RPMI8226 (cell line): ENCODE measurements at places on chromosomes 2 and 18.

DNA sequence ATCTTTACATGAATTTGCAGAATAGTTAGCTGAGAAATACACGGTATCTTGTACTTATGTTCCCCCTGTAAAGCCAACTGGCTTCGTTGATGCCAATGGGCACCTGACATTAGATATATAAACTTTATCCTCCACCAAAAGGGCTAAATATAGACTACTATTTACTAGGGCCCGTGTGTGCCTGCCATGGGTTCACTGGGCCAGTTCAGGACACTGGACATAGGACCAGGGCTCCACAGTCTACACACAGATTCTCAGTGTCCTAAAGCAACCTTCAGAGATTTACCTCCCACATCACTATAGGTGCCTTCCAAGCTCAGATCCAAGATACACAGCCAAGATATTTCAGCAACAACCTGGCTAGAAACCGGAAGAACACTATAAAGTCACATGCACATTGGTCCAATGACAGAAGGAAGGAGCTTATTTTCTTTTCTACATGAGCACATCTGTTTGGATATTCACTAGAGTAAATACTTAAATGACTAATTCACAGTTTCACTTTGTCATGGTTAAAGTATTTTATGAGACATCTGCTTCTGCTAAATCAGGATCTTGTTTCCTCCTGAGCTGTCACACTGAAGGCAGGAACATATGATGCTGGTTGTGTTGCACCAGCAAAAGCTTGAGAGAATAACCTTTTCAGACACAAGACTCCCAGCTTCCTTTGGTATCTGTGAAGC, 95.1 kb downstream of the MYO5B start:
- DNase-seq, result no peak

DNA sequence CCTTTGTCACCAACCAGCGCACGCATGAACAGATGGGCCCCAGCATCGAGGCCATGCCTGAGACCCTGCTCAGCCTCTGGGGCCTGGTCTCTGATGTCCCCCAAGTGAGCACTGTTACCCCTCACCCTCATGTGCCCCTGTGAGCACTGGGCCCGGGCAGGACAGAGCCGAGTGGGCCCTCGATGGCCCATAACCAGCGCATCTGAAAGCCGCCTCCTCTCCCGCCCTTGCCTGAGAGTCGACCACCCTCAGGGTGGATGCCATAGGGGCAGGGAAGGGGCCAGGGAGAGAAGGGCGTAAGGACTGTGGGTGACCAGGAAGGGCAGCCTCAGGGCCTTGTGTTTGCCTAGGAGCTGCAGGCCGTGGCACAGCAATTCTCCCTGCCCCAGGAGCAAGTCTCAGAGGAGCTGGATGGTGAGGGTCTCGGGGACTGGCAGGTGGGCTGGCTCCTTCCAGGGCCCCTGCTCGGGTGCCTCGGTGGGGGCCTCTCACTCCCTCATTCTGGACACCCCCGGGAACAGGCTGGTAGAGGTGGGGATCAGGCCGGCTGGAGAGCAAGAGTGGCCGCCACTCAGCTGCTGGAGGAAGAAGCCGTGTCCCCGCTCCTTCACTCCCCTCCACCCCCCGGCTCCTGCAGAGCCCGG, 2.1 kb downstream of the PROM2 start:
- no peak for DNase-seq

DNA sequence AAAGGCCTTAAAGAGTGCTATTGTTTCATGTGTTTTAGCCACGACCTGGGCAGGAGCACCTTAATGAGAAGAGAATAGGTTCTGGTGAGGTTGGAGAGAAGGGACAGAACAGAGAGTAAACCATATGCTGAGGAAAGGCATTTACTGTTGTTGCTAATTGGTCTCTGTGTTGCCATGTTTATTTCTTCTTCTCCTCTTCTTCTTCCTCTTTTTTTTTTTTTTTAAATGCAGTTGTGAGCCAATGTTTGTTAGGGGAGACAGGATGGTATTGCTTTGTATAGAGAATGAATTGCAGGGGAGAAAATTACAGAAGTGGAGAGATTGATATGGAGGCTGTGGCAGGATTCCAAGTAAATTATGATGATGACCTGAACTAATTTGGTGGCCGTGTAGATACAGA, 2.6 kb downstream of the SCN9A start:
- DNase-seq, result peak; percentile 12

- DNase-seq, result no peak
These were observed 55.3 kb downstream of the MSH6 start for GRCh38 chr2:47838249-47838648.

DNA sequence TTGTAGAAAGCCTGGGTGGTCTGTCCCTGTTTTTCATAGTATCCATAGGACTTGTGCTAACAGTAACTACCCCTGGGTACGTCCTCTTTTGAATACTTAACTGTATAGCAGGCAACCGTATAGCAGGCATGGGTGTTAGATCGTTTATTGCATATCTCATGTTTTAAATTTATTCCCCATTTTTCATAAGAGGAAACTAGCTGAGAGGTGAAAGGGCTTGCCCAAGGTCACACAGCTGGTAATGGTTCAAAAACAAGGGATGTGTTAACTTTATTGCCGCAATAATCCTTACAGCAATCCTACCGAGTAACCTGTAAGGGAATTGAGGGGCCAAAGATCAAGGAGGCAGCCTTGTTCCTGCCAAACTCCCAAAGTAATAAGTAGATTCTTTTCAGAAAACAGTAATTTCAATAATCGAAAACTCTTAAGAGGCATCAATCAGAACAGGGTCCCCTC, 990 bp upstream of the MGAT4A start:
- no peak for DNase-seq

- no peak for DNase-seq
These were observed 5.0 kb downstream of the ACTR2 start for GRCh38 chr2:65232636-65233035.

GRCh38 chr2:180983468-180984242, 3.2 kb downstream of the UBE2E3 start:
- DNase-seq, result peak; percentile 69
